ENCODE measurements at places on chromosomes 12 and 14. TPM values are rescaled to one million over a fixed set of nuclear protein-coding genes. Genes with fewer than 3 reads are reported as not detected.

- no peak overlapping the region for H3K27ac ChIP-seq
- no peak for DNase-seq
- no peaks in the 10 kb centered on the region for H3K36me3 ChIP-seq
- H3K27me3 ChIP-seq, result no peaks in the 10 kb centered on the region
- no peaks in the 10 kb centered on the region for H3K4me1 ChIP-seq
These were observed 278.3 kb downstream of the NRXN3 start for GRCh38 chr14:78448164-78449094.

DNA sequence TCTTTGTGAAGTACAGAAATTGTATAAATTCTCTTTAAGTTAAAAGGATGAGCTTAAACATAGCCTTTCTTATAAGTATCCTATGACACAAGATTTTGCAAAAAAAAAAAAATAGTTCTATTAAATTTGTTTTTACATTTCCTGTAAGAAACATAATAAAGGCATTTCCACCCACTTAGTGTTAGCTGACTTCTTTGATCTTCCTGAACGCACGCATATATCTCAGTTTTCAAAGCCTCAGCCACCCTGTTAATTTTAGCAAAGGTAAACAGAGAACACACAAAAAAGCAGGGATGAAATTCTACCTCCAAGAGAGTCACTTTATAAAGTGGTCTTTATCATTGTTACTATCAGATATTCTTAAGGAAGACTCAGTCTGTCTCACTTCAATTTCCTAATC, 277.9 kb downstream of the MED13L start:
- H3K4me1 ChIP-seq, result peaks cover 31% of the 10 kb centered on the region
- H3K27me3 ChIP-seq, result no peaks in the 10 kb centered on the region
- H3K36me3 ChIP-seq, result peaks cover 24% of the 10 kb centered on the region
- H3K27ac ChIP-seq, result peak overlapping the region; percentile 65

GRCh38 chr12:26226629-26227360, 31.4 kb downstream of the SSPN start:
- H3K36me3 ChIP-seq, result peaks cover 6% of the 10 kb centered on the region
- DNase-seq, result no peak
- peaks cover 13% of the 10 kb centered on the region for H3K4me1 ChIP-seq
- H3K4me3 ChIP-seq, result peak overlapping the region; percentile 73
- H3K27ac ChIP-seq, result peak overlapping the region; percentile 33

DNA sequence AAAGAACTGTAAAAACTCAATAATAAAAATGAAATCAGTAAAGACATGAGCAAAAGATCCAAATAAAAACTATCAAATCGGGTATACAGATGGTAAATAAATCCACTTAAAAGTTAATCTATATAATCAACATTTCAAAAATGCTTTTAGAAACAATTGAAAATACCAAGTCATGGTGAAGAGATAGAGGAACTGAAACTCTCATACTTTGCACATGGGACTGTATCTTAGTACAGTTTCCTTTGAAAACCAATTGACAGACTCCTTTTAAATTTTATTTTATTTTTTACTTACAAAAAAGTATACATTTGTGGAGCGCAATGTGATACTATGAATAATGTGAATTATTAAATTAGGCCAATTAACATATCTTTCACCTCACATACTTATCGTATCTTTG, 98.6 kb upstream of the FAR2 start:
- peaks cover 3% of the 10 kb centered on the region for H3K36me3 ChIP-seq
- no peaks in the 10 kb centered on the region for H3K27me3 ChIP-seq
- no peak overlapping the region for H3K27ac ChIP-seq
- H3K4me3 ChIP-seq, result no peak overlapping the region
- no peak for DNase-seq
- H3K4me1 ChIP-seq, result no peaks in the 10 kb centered on the region

- peaks cover 39% of the 10 kb centered on the region for H3K4me1 ChIP-seq
- no peaks in the 10 kb centered on the region for H3K27me3 ChIP-seq
- H3K36me3 ChIP-seq, result no peaks in the 10 kb centered on the region
- H3K4me3 ChIP-seq, result no peak overlapping the region
- peak overlapping the region; percentile 92 for H3K27ac ChIP-seq
These were observed 349.8 kb downstream of the ZFP36L1 start for GRCh38 chr14:68442828-68443629.

DNA sequence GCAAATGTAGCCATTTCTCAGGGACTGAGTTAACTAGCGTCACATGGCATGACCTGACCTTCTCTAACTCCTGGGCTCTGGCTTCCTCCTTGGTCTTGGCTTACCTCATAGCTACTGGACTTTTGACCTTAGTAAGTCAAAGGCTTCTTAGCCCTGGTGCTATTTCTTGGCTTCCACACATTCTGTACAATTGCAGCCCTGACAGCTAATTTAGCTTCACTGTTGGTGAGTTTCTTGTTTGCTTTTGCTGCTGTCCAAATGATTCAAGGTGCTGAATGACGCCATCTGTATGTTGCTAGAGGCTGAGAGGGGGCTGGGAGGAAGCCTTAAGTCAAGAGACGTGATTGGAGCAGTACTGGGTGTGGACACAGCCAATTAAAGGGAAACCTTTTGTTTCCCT, 202.7 kb downstream of the PRKD1 start:
- no peak for DNase-seq
- no peaks in the 10 kb centered on the region for H3K27me3 ChIP-seq
- H3K4me3 ChIP-seq, result no peak overlapping the region
- no peak overlapping the region for H3K27ac ChIP-seq

- no peak for DNase-seq
- H3K4me3 ChIP-seq, result peak overlapping the region; percentile 95
- peaks cover 34% of the 10 kb centered on the region for H3K4me1 ChIP-seq
These were observed 628 bp upstream of the CAPRIN2 start for GRCh38 chr12:30755395-30755762.

- H3K27me3 ChIP-seq, result no peaks in the 10 kb centered on the region
- no peak overlapping the region for H3K4me3 ChIP-seq
- H3K36me3 ChIP-seq, result no peaks in the 10 kb centered on the region
- no peak for DNase-seq
These were observed 636 bp upstream of the IFNG-AS1 start for GRCh38 chr12:67988601-67989021.

- no peaks in the 10 kb centered on the region for H3K4me1 ChIP-seq
- H3K27me3 ChIP-seq, result no peaks in the 10 kb centered on the region
- peaks cover 6% of the 10 kb centered on the region for H3K36me3 ChIP-seq
- no peak overlapping the region for H3K4me3 ChIP-seq
- H3K27ac ChIP-seq, result no peak overlapping the region
- no peak for DNase-seq
These were observed 25.8 kb downstream of the HIP1R start for GRCh38 chr12:122860854-122861586.

DNA sequence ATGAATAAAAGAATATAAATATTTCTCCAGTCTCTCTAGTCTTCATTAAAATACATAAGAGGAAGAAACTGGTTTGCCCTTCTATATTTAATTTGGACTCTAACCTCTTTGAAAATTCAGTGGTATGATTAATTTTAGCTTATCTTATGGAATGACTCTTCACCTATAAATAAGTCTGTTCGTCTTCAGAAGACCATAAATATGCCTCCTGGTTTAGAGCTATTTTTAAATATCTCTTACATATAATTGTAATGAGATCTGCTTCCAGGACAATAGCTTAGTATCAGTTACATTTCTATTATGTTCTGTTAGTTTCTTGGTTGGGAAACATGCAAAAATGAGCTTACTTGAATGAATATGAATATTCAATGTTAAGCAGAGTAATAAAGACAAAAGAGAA, 257.5 kb upstream of the HMGA2 start:
- no peak overlapping the region for H3K4me3 ChIP-seq
- H3K4me1 ChIP-seq, result peaks cover 58% of the 10 kb centered on the region
- H3K36me3 ChIP-seq, result no peaks in the 10 kb centered on the region
- H3K27me3 ChIP-seq, result no peaks in the 10 kb centered on the region
- H3K27ac ChIP-seq, result peak overlapping the region; percentile 75

DNA sequence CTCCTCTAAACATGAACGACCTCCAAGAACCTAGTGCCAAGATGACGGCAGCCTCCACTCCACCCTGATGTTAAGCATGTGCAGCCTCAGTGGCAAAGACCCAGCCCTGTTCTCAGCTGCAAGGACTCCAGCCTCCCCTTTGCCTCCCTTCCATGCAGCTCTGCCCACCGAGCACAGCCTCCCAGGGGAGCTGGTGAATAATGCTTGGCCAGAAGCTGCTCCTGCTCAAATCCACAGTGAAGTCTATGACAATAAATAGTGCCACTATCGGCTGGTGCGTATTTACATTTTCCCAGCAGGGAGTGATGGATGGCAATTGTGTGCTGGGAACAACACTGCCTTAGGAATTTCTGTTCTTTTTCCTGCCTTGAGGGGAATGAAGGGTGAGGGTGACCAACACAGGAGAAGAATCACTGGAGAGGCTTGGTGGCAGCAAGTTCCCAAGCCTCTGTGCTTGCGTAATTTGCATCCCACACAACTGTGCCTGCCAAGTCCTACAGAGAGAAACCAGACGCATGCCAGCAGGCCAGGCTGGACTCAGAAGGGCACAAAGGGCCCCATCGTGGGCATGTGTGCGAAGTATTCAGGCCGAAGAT, 29.9 kb upstream of the TC2N start:
- peak overlapping the region; percentile 37 for H3K4me3 ChIP-seq
- no peaks in the 10 kb centered on the region for H3K27me3 ChIP-seq
- H3K36me3 ChIP-seq, result peaks cover 24% of the 10 kb centered on the region
- DNase-seq, result no peak
- H3K27ac ChIP-seq, result peak overlapping the region; percentile 92
- peaks cover 96% of the 10 kb centered on the region for H3K4me1 ChIP-seq

GRCh38 chr12:10097521-10097920, 1.3 kb downstream of the CLEC1A start:
- no peaks in the 10 kb centered on the region for H3K27me3 ChIP-seq
- H3K4me1 ChIP-seq, result peaks cover 28% of the 10 kb centered on the region
- no peaks in the 10 kb centered on the region for H3K36me3 ChIP-seq
- no peak for DNase-seq
- H3K4me3 ChIP-seq, result no peak overlapping the region

Gene LHX5
- total RNA-seq, result not detected

Gene PLEK2
- total RNA-seq, result not detected

Data from chondrocyte (in vitro differentiated cells).